Right ventricle myocardium superior (tissue), 1 donor: ENCODE measurements at places on chromosomes 4 and X. TPM values are rescaled to one million over a fixed set of nuclear protein-coding genes. Genes with fewer than 3 reads are reported as not detected.

RIBC1 gene
- total RNA-seq = 0.38 TPM

CHIC1 gene
- 11.2 TPM for total RNA-seq

SMPX gene
- 569 TPM for total RNA-seq

TMPRSS11E gene
- total RNA-seq = not detected
